ENCODE measurements at places on chromosomes 16 and 17. TPM values are rescaled to one million over a fixed set of nuclear protein-coding genes. Genes with fewer than 3 reads are reported as not detected.

NPIPA3 gene
- 0.22 TPM for total RNA-seq

OR2C1 gene
- total RNA-seq, result 0.11 TPM

RHBDL1 gene
- 1.2 TPM for total RNA-seq

PPL gene
- total RNA-seq, result 13.7 TPM

CDRT15L2 gene
- total RNA-seq, result not detected

CANT1 gene
- 40.6 TPM for total RNA-seq

ESRP2 gene
- 0.11 TPM for total RNA-seq
